ENCODE measurements at places on chromosomes 13 and 19.

- DNase-seq: no peak
Observed at GRCh38 chr19:42563352-42564210, 31.1 kb downstream of the CEACAM8 start.

DNA sequence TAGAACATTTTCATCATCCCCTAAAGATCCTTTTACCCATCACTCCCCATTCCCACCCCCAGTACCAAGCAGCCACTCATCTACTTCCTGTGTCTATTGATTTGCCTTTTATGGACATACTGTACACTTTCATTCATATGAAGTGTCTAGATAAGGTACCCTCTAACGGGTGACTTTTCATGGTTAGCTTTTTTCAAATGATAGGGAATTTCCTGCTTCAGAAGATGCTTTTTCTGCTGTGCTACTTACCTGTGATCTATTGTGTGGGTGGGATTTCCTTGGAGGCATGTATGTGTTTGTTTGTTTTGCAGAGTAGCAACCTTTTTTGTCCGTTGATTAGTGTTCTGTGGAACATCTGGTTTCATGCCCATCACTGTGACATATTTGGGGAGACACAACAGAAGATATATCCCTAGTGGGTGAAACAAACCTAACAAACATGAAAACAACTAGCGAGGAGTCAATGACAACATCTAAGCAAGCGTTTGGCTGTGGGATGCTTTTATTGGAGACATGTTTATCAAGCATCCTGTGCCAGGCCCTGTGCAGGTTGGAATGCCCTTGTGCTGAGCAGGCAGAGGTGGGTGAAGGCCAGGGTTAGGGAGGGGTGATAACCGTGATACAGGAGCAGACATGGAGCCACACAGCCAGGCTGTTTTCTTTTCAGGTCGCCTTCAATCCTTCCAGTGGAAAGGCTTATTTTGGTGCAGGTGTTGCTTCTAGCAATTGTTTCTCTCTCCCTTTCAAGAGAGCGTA lies 17.6 kb downstream of the SPINT2 start:
- no peak for DNase-seq

GRCh38 chr13:110314516-110315245 lies 7.6 kb downstream of the COL4A2 start:
- DNase-seq: no peak

DNA sequence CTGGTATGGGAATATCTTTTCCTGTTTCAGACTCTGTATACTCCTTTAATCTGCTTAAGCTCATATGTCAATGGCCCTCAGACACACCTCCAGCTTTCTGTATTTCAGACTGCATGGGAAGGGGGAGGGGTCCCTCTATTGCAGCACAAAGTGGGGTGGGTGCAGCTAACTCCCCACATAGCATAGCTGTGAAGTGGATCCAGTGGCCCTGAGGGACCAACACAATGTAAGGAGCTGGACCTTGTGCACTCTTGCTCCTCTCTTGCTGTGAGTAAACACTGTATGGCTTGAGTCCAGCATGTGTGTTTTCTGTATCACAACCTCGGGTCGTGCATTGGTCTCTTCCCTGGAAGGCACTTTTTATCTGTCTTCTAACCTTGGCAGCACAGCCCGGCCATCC lies 669.9 kb downstream of the PCDH9 start:
- DNase-seq: no peak

DNA sequence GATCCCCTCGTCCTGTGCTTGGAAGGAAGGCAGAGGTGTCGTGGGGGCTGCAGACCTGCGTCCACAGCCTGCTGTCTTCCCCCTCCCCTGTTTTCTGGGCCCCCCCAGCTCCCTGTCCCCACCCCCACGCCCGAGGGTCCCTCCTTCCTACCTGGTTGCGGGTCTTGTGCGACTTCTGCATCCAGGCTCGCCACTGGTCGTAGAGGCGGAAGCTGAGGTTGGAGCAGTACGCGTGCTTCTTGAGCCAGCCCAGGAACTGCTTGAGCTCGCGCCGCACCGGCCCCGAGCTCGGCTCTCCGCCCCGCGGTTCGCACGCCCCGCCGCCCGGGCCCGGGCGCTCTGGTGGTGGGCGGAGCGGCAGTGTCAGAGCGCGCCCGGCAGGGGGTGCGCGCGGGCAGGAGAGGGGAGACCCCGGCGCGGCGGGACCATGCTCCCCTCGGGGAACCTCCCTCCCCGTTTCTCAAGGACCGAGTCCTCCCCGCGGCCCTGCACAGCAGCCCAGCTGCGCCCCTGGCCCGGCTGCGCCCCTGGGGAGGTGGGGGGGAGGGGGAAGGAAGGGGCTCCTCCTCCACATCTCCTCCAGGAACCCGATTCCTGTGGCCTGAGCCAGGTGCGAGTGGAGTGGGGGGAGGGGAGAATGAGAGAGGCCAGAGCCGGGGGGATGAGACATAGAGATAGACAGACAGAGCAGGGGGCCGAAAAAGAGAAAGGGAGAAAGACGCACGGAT lies 5.7 kb downstream of the REX1BD start:
- DNase-seq: peak; percentile 57

GRCh38 chr19:29295285-29295684 lies 82.3 kb upstream of the UQCRFS1 start:
- no peak for DNase-seq

- no peak for DNase-seq
Observed at GRCh38 chr13:48492470-48493065, 40.3 kb downstream of the RCBTB2 start.

GRCh38 chr13:27461940-27462584 lies 11.7 kb upstream of the MTIF3 start:
- DNase-seq: no peak

- no peak for DNase-seq
Observed at GRCh38 chr13:106656186-106656585, 88.2 kb upstream of the ARGLU1 start.

- DNase-seq: no peak
Observed at GRCh38 chr19:32067685-32068084, 277.7 kb upstream of the ZNF507 start.

GRCh38 chr13:89925107-89925506 lies 1422.4 kb upstream of the MIR17HG start:
- no peak for DNase-seq

GRCh38 chr13:94346261-94347019 lies 133.0 kb downstream of the DCT start:
- DNase-seq: no peak

DNA sequence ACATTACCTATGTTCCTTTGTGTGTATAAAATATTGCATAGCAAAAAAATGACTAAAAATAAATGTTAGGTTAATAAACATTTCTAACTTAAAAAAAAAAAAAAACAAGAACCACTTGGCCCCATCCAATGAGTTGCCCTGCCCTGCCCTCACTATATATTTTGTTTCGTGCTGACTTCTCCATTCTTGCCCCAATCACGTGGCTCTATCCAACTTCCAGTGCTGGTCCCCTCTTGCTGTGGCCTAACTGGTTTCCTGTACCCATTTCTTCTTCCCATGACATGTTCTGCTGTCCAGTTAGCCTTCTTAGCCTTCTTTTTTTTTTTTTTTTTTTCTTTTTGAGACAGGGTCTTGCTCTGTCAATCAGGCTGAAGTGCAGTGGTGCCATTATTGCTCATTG lies 151.6 kb downstream of the FOXO1 start:
- DNase-seq: no peak

GRCh38 chr19:10718205-10719196 lies 622 bp downstream of the DNM2 start:
- DNase-seq: no peak

GRCh38 chr13:34230271-34230670 lies 412.3 kb downstream of the RFC3 start:
- no peak for DNase-seq

GRCh38 chr19:44782729-44783128 lies 5.0 kb downstream of the CBLC start:
- DNase-seq: no peak

DNA sequence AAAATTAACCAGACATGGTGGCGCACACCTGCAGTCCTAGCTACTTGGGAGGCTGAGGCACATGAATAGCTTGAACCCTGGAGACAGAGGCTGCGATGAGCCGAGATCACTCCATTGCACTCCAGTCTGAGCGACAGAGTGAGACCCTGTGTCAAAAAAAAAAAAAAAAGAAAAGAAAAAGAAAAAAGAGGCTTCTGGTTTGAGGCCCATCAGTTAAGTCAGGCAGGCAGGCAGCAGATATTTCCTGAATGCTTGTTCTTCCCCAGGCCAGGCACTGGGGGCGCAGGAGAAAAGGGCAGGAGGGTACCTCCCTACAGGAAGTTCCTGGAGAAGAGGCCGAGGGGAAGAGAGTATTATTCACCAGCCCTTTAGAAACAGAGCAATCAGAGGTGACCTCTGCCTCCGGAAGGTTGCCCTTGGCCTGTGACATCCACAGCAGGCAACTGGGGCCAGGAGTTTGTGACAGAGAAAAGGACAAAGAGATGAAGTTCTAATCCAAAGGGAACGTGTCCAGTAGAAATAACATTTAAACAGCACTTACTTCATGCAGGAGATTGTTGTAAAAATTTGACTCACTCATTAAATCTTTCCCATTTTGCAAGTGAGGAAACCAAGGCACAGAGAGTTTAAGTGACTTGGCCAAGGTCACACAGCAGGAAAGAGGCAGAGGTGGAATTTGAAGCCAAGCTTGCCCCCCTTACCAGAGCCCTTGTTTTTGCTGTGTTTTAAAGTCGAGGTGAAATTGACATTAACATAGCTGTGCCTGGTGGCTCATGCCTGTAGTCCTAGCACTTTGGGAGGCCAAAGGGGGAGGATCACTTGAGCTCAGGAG lies 4.3 kb upstream of the RLN3 start:
- DNase-seq: no peak

DNA sequence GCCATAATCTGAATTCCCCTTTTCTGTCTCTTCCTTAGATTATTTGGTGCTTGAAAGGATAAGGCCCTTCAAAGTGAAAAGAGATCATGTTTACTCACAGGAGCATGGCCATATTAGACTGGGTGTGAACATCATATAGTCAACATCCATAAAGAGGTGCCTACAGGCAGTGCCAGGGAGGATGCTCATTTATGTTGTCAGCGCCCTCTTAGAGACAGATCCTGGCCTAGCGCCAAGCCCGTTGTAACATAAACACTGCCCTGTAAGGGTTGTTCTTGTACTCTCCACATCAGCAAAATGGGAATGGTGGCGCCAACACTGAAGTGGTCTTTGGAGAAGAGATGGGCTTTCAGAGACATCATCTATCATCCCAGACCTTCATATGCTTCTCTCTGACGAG lies 16.1 kb downstream of the PCDH8 start:
- DNase-seq: no peak

DNA sequence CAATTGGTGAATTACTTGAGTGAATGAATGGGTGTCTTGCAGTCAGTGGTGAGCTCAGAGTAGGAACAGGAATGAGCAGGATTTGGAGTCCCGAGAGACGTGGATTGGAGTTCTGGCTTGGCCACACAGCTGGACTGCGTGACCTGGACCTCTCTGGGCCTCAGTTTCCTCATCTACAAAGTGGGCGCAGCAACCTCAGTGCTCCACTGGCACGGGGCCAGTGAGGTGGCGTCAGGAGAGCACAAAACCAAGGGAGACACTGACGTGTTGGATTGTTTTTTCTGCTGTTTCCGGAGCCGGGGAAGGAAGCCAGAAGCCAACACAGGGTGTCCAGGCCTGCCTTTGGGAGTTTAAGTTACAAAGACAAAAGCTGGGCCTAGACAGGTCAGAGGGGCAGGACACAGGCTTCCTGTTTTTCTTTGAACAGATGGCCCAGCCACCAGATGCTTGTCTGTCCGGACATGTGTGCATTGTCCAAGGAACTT lies 6.5 kb upstream of the DOCK6 start:
- no peak for DNase-seq

GRCh38 chr19:13079542-13079986 lies 23.1 kb downstream of the LYL1 start:
- DNase-seq: no peak

DNA sequence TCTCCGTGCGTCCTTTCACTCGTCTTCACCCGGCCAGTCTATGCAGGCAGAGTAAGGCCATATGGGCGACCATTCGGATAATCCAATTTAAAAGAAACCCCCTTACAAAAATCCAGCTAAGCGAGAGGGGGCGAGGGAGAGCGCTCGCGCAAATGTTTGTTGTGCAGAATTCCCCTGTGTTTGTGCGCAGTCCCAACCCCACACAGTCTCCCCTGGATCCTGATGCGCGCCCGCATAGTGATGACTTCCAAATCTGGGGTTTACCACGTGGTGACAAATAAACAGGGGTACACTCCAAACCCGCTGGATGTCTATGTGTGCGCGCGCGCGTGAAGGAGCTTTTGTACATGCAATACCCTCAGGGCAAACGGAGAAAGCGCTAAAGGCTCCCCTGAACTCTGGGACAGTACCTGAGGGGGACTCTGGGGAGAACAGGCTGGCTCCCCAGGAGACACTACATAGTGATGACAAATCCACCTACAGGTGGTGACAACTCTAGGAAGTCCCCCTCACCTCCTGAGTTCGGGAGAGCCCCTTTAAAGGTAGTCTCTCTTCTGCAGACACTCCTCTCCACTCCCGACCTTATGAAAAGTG lies 8.5 kb downstream of the SOX21 start:
- DNase-seq: no peak

DNA sequence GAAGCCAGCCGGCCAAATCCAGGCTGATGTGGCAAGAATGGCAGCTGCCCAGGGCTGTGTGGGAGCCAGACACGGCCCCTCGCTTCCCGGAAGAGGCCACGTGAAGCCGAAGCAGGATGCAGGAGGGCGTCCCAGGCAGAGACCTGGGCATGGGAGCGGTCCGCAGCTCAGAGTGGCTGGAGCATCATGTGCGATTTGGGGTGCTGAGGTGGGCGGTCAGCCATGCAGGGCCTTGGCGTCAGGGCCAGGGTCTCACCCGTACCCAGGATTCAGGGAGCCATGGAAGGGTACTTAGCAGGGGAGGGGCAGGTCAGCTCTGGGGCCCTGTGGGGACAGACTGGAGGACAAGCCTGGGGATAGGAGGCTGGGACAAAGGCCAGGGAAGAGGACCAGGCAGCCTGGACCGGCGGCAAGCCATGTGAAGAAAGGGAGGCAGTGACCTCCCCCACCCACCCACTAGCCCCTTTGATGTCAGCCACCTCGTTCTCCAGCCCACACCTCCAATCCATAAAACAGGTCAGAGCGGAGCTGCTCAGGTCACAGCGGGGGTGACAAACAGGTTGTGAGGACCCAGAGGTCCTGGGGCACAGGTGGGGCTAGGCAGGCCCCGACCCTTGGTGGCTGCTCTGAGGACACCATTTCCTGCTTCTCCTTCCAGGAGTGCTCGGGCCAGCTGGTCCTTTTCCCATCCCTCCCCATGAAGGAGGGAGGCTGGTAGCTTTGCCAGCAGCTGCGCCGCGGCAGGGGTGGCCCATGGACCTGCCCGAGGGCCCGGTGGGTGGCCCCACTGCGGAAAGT lies 2.3 kb downstream of the KASH5 start:
- DNase-seq: no peak

GRCh38 chr19:13089139-13089856 lies 13.4 kb downstream of the LYL1 start:
- DNase-seq: no peak

Data from stimulated activated CD4-positive, alpha-beta T cell treated with anti-CD3 and anti-CD28 coated beads, TNF-alpha, amount 100 ng/mL, for 1 hour (primary cell).